ENCODE measurements at places on chromosomes 4 and X. TPM values are rescaled to one million over a fixed set of nuclear protein-coding genes. Genes with fewer than 3 reads are reported as not detected.

- no peak overlapping the region for H3K4me3 ChIP-seq
- no peaks in the 10 kb centered on the region for H3K27me3 ChIP-seq
- H3K4me1 ChIP-seq = peaks cover 8% of the 10 kb centered on the region
Measured at GRCh38 chrX:31036895-31037294, 34.9 kb downstream of the FTHL17 start.

DNA sequence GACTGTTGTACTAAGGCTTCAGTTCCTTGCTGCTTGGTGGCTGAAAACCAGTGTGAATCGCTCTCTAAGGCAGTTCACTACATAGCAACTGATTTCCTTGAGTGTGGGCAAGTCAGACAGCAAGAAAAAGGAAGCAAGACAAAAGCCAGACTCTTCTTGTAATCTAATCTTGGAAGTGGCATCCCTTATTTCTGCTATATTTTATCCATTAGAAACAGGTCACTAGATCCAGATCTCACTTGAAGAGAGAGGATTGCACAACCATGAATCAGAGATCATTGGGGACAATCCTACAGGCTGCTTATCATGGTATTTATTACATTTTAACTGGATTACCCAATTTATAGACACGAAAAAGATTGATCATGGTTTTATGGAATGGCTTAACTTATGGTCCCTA lies 684.5 kb downstream of the GRID2 start:
- no peak overlapping the region for H3K27ac ChIP-seq

- H3K4me3 ChIP-seq = no peak overlapping the region
- DNase-seq = no peak
- H3K4me1 ChIP-seq = peaks cover 9% of the 10 kb centered on the region
- peaks cover 6% of the 10 kb centered on the region for H3K36me3 ChIP-seq
Measured at GRCh38 chr4:97396097-97396496, 747.2 kb downstream of the STPG2 start.

DNA sequence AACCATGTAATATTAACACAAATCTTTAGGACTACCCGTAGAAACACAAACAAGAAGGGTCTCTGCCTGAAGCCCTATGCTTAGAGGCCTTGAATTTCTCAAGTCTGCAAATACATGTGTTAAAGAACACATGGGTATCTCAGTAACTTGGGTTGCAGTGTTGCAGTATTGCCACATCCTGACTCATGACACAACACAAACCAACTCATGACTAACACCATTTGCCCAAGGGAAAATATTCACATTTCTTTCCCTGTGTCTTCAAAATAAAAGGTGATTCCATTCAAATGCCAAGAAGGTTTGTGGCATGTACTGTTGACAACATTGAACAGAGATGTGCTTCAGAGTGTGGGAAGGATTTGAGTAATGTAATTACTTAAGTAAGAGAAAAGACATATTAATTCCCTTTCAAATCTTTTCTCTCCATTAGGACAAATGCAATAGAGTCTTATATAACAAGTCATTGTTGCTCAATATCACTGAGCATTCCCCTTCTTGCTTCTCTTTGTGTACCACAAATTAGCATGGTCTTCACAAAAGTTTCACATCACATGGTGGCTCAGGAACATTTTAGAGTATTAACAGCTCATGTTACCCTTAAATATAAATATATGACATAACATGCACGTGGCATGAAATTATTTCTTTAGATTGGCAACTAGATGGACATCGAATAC lies 487.1 kb downstream of the STPG2 start:
- H3K27me3 ChIP-seq = no peaks in the 10 kb centered on the region
- no peaks in the 10 kb centered on the region for H3K36me3 ChIP-seq
- no peak overlapping the region for H3K27ac ChIP-seq
- H3K4me1 ChIP-seq = no peaks in the 10 kb centered on the region
- DNase-seq = no peak

- no peak overlapping the region for H3K27ac ChIP-seq
- no peaks in the 10 kb centered on the region for H3K4me1 ChIP-seq
- no peaks in the 10 kb centered on the region for H3K36me3 ChIP-seq
- DNase-seq = no peak
Measured at GRCh38 chr4:8608714-8609391, 16.3 kb downstream of the CPZ start.

DNA sequence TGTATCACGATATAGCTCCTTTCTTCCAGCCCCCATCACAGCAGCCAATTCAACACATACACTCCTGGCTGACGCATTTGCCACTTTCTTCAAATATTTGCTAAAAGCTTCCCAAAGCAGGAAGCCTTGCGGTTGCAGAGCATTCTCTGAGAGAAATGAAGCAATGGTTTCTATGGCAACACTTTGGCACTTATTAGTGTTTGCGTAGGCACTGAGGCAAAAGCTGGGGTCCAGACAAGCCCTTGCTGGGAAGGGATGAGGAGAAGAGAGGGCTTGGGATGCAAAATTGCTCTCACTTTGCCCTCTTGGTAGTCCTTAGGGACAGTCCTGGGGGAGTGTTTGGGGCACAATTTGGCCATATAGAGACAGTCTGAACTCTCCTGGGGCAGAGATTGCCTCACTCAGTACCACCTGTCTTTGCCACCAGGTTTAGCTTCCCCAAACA lies 55.0 kb upstream of the PAK3 start:
- no peak for DNase-seq
- no peak overlapping the region for H3K27ac ChIP-seq
- H3K27me3 ChIP-seq = no peaks in the 10 kb centered on the region
- no peaks in the 10 kb centered on the region for H3K36me3 ChIP-seq
- peaks cover 10% of the 10 kb centered on the region for H3K4me1 ChIP-seq

- DNase-seq = no peak
- no peak overlapping the region for H3K27ac ChIP-seq
- no peaks in the 10 kb centered on the region for H3K27me3 ChIP-seq
- H3K36me3 ChIP-seq = peaks cover 10% of the 10 kb centered on the region
- peaks cover 10% of the 10 kb centered on the region for H3K4me1 ChIP-seq
Measured at GRCh38 chr4:182717788-182718583, 199.2 kb downstream of the DCTD start.

- H3K27me3 ChIP-seq = no peaks in the 10 kb centered on the region
- no peak overlapping the region for H3K4me3 ChIP-seq
- peaks cover 3% of the 10 kb centered on the region for H3K4me1 ChIP-seq
- H3K36me3 ChIP-seq = no peaks in the 10 kb centered on the region
- no peak for DNase-seq
Measured at GRCh38 chr4:38785041-38785790, 2.4 kb upstream of the TLR10 start.

GRCh38 chr4:1410491-1411325 lies 4.5 kb upstream of the NKX1-1 start:
- no peak overlapping the region for H3K4me3 ChIP-seq
- H3K4me1 ChIP-seq = no peaks in the 10 kb centered on the region
- no peak overlapping the region for H3K27ac ChIP-seq
- H3K36me3 ChIP-seq = no peaks in the 10 kb centered on the region

- no peak overlapping the region for H3K4me3 ChIP-seq
- H3K27ac ChIP-seq = no peak overlapping the region
- H3K4me1 ChIP-seq = no peaks in the 10 kb centered on the region
- no peaks in the 10 kb centered on the region for H3K27me3 ChIP-seq
- peaks cover 3% of the 10 kb centered on the region for H3K36me3 ChIP-seq
Measured at GRCh38 chr4:81084029-81084428, 53.5 kb downstream of the BMP3 start.

DNA sequence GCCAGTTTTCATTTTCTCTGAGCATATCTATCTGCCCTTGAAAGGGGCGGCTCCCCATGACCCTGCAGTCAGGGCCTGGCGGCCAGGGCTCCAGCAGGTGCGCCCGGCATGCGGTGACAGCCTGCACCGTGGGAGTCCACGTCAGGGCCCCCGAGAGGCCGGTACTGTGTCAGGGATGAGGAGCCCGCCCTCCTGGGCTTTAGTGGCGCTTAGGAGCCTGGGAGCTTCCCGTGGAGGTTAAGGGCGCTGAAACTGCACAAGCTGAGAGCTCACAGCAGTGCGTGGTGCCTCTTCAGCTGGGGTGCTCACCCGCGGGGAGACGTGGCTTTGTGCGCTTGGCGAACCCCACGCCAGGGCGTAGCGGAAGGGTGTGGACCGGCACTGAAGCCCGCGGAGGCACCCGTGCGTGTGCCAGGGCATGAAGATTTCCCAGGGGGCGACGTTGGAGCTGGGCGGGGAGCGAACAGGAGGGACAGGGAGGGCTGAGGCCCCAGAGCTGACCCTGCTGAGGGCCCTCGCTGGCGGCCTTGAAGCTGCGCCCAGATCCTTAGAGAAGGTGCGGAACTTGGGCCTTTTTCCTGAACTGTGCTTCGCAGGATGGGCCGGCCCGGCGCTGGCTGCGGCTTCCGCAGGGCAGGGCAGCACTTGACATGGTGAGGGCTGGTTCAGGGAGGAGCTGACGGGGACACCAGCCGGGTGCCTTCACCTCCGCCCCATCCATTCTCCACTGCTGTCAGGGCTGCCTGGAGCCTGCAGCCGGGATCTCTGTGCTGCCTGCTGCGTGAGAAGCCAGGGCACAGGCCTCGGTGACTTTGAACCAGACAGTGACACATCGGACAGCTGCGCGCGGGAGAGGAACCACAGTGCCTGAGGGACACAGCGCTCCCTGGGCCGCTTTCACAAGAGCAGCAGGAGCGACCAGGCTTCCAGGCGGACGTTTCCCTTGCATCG lies 32.9 kb downstream of the HTT-AS start:
- H3K27me3 ChIP-seq = peaks cover 6% of the 10 kb centered on the region
- H3K27ac ChIP-seq = no peak overlapping the region
- H3K4me3 ChIP-seq = no peak overlapping the region
- no peak for DNase-seq
- peaks cover 12% of the 10 kb centered on the region for H3K4me1 ChIP-seq

- no peak overlapping the region for H3K27ac ChIP-seq
- H3K4me1 ChIP-seq = no peaks in the 10 kb centered on the region
- no peak for DNase-seq
- no peaks in the 10 kb centered on the region for H3K27me3 ChIP-seq
- H3K4me3 ChIP-seq = no peak overlapping the region
Measured at GRCh38 chr4:99383833-99384392, 31.4 kb upstream of the ADH1C start.

- H3K27ac ChIP-seq = no peak overlapping the region
- no peak overlapping the region for H3K4me3 ChIP-seq
- H3K36me3 ChIP-seq = peaks cover 5% of the 10 kb centered on the region
- no peaks in the 10 kb centered on the region for H3K27me3 ChIP-seq
- DNase-seq = no peak
Measured at GRCh38 chrX:46666831-46667230, 92.1 kb downstream of the SLC9A7 start.

- no peak for DNase-seq
- H3K27ac ChIP-seq = no peak overlapping the region
- H3K27me3 ChIP-seq = peaks cover 75% of the 10 kb centered on the region
- H3K4me3 ChIP-seq = peak overlapping the region; percentile 41
Measured at GRCh38 chr4:3870567-3870962, 104.4 kb downstream of the ADRA2C start.

DNA sequence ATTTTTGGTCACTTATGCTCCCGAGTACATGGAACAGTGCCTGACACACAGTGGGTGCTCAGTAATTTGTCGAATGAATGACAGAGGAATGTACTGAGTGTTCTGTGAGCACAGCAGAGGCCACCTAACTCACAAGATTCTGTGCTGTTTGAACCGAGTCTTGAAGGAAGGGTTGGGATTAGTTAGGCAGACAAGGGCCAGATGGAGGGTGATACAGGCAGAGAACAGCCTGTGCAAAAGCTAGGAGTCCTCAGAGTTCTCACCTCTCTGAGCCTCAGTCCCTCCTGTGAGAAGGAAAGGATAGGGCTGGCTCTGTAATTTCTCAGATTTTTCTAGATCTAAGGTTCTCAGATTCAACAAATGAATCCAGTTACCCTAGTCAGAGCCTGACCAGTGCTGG lies 108.8 kb downstream of the NHSL2 start:
- H3K4me3 ChIP-seq = no peak overlapping the region
- no peaks in the 10 kb centered on the region for H3K27me3 ChIP-seq
- no peak overlapping the region for H3K27ac ChIP-seq
- peaks cover 3% of the 10 kb centered on the region for H3K36me3 ChIP-seq

DNA sequence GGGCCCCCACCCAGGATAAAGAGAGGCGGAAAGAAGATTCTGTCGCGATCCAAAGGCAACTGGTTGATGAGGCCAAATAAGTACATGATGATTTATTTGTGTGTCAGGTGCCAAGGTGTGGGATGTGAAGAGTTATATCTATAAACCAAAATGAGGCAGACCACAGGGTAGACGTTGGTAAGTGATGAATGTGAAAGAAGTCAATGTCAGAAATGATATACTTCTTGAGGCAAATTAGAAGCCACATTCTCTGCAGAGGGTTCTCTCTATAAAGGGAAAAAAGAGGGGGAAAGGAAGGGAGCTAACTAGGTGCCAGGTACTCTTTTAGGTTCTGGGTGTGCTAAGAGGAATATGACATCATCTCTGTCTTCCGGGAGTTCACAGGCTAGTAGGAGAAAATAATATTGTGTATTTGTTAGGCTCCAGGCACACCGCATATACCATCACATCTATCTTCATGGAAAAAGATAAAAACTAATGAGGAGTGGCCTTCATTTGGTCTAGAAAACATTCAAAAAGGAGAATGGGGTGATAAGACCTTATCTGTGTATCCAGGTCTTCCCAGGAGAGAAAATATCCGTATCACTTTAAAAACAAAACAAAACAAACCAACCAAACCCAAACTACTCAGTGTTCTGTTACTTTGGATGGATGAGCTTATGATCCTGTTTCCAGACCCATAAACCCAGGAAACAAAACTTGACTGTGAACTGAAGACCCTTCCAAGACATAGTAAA lies 4.8 kb upstream of the SH2D1A start:
- DNase-seq = no peak
- H3K36me3 ChIP-seq = no peaks in the 10 kb centered on the region
- H3K4me3 ChIP-seq = no peak overlapping the region
- peak overlapping the region; percentile 44 for H3K27ac ChIP-seq

WDR17 gene
- 8.7 TPM for total RNA-seq

SPP1 gene
- total RNA-seq = 14.2 TPM

OFD1 gene
- 27.3 TPM for total RNA-seq

F8A2 gene
- not detected for total RNA-seq

WDR1 gene
- total RNA-seq = 155 TPM

SPANXN4 gene
- not detected for total RNA-seq

FDCSP gene
- total RNA-seq = not detected

MANBA gene
- 18.4 TPM for total RNA-seq

AP1S2 gene
- 141 TPM for total RNA-seq

CENPVL2 gene
- 1.6 TPM for total RNA-seq

NWD2 gene
- total RNA-seq = 0.05 TPM

CNOT6L gene
- total RNA-seq = 30.2 TPM

F8A3 gene
- 5.2 TPM for total RNA-seq

SOWAHD gene
- 0.40 TPM for total RNA-seq

ING2 gene
- total RNA-seq = 16.9 TPM

Measured in neural crest cell (in vitro differentiated cells).